ENCODE measurements at places on chromosomes 4 and X. TPM values are rescaled to one million over a fixed set of nuclear protein-coding genes. Genes with fewer than 3 reads are reported as not detected.

Gene LONRF3
- total RNA-seq = 24.6 TPM

GRCh38 chr4:47084795-47085194 is 53.4 kb downstream of the GABRB1 start:
- no peaks in the 10 kb centered on the region for H3K36me3 ChIP-seq
- no peaks in the 10 kb centered on the region for H3K27me3 ChIP-seq
- no peak overlapping the region for H3K4me3 ChIP-seq
- no peak for DNase-seq
- H3K27ac ChIP-seq = no peak overlapping the region

DNA sequence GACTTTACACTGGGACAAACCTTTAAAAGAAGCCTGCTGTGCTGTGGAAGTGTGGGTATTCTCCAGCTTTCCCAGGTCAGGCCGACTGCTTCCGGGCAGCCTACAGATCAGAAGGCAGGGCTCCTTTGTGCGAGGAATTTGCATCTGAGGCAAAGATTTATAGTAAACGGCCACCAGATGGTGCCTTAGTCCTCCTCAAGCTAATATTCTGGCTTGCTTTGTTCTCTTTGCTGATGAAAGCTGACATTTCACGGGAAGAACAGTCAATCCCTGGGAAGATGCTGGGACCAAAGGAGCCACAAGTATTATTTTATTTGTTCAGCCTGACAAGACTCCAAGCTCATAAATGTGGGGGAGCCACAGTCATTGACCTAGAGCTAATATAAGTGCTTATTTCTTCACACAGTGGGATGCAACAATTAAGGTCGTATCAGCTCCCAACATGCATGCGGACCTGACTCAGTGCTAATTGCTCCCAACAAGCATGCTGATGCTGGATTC is 120.7 kb upstream of the TRIM2 start:
- DNase-seq = peak; percentile 66
- no peak overlapping the region for H3K4me3 ChIP-seq
- no peaks in the 10 kb centered on the region for H3K36me3 ChIP-seq
- no peak overlapping the region for H3K27ac ChIP-seq
- no peaks in the 10 kb centered on the region for H3K27me3 ChIP-seq

Gene RAB41
- not detected for total RNA-seq

Gene CXCL1
- 8.8 TPM for total RNA-seq

- no peaks in the 10 kb centered on the region for H3K27me3 ChIP-seq
- H3K27ac ChIP-seq = no peak overlapping the region
- H3K4me1 ChIP-seq = no peaks in the 10 kb centered on the region
- no peak overlapping the region for H3K4me3 ChIP-seq
- H3K36me3 ChIP-seq = no peaks in the 10 kb centered on the region
These were observed 64.1 kb upstream of the SCOC start for GRCh38 chr4:140309124-140309870.

Gene SHROOM4
- 40.5 TPM for total RNA-seq

Gene GPR119
- total RNA-seq = not detected

Gene GBA3
- 1.6 TPM for total RNA-seq

DNA sequence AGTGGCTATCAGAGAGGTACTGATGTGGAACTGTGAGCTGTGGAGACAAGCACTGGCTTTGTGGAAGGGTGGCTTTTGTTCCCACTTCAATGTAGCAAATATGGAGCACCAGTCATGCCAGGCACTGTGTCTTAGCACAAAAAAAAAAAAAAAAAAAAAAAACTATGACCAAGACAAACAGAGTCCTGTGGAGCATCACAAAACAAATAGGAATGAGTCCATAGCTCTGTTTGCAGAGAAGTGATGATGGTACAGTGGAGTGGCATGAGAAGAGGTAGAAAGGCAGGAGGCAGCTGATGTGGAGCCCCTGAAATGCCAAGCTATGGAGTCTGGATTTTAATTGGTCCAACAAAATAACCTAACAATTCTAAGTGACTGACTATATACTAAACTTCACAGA is 116.9 kb downstream of the RAB28 start:
- DNase-seq = no peak
- H3K4me3 ChIP-seq = no peak overlapping the region
- H3K4me1 ChIP-seq = no peaks in the 10 kb centered on the region
- no peaks in the 10 kb centered on the region for H3K36me3 ChIP-seq
- H3K27me3 ChIP-seq = no peaks in the 10 kb centered on the region

- no peak for DNase-seq
- no peaks in the 10 kb centered on the region for H3K27me3 ChIP-seq
- H3K4me3 ChIP-seq = no peak overlapping the region
- no peak overlapping the region for H3K27ac ChIP-seq
- H3K36me3 ChIP-seq = no peaks in the 10 kb centered on the region
- no peaks in the 10 kb centered on the region for H3K4me1 ChIP-seq
These were observed 133.3 kb downstream of the COL25A1 start for GRCh38 chr4:109169170-109169569.

- no peak overlapping the region for H3K27ac ChIP-seq
- no peak for DNase-seq
- H3K27me3 ChIP-seq = no peaks in the 10 kb centered on the region
- no peak overlapping the region for H3K4me3 ChIP-seq
- no peaks in the 10 kb centered on the region for H3K36me3 ChIP-seq
- H3K4me1 ChIP-seq = no peaks in the 10 kb centered on the region
These were observed 984.0 kb upstream of the TENM3 start for GRCh38 chr4:181259081-181259709.

Gene ALPK1
- 22.7 TPM for total RNA-seq

Gene USP17L11
- total RNA-seq = not detected

DNA sequence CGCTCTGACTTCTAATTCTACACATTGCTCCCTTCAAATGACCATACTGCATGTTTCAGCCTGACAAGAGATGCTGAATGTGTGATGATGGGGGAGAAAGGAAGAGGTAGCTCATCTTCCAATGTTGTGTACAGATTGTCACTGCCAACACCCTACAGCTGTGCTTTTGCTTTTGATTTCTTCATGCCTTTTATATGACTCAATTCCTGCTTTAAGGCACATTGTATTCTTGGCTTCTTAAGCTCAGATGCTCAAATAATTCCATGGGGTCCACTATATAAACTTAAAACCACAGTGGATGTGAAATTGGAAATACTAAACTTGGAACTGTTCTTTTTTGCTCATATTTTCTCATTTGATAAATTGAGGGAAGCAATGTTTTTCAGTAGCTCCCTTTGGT is 183.2 kb upstream of the WDFY3 start:
- H3K4me1 ChIP-seq = no peaks in the 10 kb centered on the region
- no peak overlapping the region for H3K27ac ChIP-seq
- no peaks in the 10 kb centered on the region for H3K27me3 ChIP-seq
- no peak overlapping the region for H3K4me3 ChIP-seq
- H3K36me3 ChIP-seq = no peaks in the 10 kb centered on the region
- no peak for DNase-seq

Gene IRAK1
- 116 TPM for total RNA-seq

Gene ZCCHC13
- total RNA-seq = not detected

DNA sequence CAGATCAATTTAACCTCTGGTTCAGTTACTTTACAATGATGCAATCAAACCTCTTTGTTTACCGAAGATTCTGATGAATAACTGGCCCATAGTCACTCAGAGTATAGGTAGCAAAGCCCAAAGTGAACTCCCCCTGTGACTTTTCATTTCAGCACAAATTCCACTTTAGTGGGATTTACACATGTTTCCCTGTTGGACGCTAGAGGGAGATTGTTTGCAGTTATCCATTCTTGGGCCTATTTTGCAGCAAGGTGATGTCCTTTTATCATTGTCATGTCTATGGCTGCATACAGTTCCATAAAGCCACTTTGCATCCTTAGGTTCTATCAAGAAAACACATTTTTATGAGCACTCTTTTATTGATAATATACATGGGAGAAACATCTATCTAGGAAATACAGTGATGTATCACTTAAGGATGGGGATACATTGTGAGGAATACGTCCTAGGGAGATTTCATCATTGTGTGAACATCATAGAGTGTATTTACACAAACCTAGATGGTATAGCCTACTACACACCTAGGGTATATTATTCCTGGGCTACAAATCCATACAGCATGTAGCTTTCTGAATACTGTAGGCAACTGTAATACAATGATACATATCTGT is 14.5 kb upstream of the DKK2 start:
- no peaks in the 10 kb centered on the region for H3K36me3 ChIP-seq
- H3K27ac ChIP-seq = no peak overlapping the region
- H3K4me3 ChIP-seq = no peak overlapping the region
- no peak for DNase-seq

DNA sequence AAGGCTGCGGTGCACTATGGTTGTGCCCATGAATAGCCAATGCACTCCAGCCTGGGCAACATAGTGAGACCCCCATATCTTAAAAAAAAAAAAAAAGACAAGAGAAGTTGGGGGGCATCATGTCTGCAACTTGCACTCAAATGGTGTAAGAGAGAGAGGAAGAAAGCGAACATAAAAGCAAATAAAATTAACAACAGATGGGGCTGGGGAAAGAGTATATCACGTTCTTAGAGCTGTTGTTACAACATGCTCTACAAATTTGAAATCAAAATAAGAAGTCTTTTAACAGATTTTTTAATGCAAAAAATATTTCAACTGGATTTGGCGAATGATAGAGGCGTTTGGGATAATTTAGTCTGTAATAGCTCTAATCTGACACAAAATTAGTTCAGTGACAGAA is 144.9 kb downstream of the FNIP2 start:
- no peak overlapping the region for H3K4me3 ChIP-seq
- no peak overlapping the region for H3K27ac ChIP-seq
- no peak for DNase-seq
- no peaks in the 10 kb centered on the region for H3K36me3 ChIP-seq
- H3K4me1 ChIP-seq = no peaks in the 10 kb centered on the region
- no peaks in the 10 kb centered on the region for H3K27me3 ChIP-seq
